ENCODE measurements at places on chromosomes 4 and X.

GRCh38 chr4:56283375-56283774, 103.9 kb downstream of the AASDH start:
- DNase-seq, result no peak

- peak; percentile 2 for DNase-seq
Observed at GRCh38 chrX:8845060-8845459, 43.9 kb upstream of the FAM9A start.

GRCh38 chrX:2696698-2697215, 5.7 kb downstream of the CD99 start:
- no peak for DNase-seq

DNA sequence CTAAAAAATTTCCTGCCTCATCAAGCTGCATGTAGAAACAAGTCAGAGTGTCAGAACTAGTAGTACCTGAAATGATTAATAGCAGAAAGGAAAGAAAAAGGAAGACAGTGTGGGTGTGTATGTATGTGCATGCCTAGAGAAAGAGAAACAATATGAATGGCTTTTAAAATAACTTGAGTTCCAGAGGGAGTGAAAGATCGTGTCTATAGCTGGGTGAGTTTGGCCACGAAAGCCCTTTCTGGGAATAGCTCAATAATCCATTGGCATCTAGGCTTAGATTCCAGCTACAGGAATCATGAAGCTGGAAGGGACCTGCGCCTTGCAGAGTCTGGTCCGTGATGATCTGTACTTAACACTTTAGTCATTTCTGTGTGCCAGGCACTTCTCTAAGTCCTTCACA, 195.6 kb downstream of the RAPGEF2 start:
- peak; percentile 59 for DNase-seq

DNA sequence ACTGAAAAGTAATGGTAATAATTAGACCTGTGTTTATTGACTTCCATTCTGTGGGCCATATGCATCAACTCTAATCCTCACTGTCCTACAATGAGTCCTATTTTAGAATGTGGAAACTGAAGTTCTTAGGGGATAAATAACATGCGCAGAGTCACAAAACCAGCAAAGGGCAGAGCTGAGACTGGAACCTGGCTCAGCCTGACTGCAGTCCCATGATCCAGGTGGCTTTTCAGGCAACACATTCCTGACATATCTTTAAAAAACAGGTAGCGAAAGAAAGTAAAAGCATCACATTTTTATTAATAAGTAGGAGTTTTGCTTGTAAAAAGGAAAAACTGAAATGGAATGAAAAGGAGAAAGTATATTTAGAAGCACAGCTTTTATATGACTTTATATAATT, 34.7 kb upstream of the PRSS48 start:
- no peak for DNase-seq

DNA sequence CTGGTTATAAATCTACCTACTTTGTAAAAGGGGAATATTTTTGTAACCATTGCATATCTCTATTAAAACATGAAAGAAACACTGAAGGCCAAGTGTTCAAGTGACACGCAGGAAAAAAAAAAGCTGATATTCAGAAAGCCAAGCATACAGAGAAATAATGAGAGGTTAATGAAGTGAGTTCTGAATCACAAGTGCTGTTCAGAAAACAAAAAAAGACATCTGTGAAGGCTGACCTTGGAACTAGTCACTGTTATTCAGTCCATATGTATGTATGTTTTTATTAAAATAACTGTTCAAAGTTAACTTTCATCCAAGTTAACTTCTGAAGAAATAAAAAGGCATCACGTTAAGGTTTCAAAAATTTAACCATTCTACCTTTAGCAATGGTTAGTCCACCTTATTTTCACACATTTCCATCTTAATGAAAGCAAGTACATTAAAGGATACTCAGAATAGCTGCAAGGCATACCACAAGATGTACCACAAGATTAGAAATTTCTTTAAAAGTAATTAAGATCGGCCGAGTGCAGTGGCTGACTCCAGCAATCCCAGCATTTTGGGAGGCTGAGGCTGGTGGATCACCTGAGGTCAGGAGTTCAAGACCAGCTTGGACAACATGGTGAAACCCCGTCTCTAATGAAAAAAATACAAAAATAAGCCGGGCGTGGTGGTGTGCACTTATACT, 31.4 kb downstream of the SH3RF1 start:
- DNase-seq, result no peak

DNA sequence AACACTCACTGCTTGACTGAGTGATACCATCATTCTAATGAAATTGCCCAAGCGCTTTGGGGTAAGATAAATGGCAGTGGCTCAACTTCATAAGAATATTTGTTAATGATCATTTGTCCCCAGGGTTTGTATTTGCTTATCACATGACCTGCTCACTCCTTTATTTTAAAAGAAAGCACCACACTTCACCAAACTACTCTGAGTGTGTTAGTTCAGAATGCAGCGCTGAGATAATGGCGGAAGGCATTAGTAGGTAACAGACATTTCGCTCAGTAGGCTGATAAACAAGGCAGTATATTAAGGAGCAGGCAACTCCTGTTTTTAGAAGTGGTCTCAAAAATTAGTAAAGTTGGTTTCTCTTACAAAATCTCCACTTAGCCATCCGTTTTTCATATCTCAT, 1.6 kb downstream of the SNX25 start:
- DNase-seq, result no peak

GRCh38 chr4:141497627-141498026, 138.8 kb upstream of the IL15 start:
- DNase-seq, result no peak

Data from DMS53 (cell line).